ENCODE measurements at places on chromosomes 11 and 22.

- DNase-seq, result no peak
These were observed 238.0 kb upstream of the NARS2 start for GRCh38 chr11:78812513-78813293.

GRCh38 chr11:16572945-16573344 lies 165.5 kb upstream of the C11orf58 start:
- no peak for DNase-seq

GRCh38 chr22:23282089-23282501 lies 101.8 kb downstream of the BCR start:
- DNase-seq, result no peak

DNA sequence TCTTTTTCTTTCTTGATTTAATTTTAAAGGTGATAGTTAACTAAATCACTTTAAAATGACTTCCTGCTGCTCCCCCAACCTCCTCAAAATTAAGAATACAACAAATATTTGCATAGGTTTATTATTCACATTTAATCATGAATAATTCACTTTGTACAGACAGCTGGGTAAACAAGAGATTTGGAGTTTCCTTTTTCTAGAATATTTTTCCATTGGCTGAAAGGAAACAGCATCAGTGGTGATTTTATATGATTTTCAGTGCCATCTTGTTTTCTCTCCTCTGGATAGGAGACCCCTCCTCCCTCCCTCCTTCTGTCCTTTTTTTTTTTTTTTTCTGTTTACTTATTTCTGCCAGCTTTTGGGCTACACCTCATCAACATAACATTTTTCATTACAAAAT lies 60.5 kb downstream of the LIF start:
- DNase-seq, result no peak

DNA sequence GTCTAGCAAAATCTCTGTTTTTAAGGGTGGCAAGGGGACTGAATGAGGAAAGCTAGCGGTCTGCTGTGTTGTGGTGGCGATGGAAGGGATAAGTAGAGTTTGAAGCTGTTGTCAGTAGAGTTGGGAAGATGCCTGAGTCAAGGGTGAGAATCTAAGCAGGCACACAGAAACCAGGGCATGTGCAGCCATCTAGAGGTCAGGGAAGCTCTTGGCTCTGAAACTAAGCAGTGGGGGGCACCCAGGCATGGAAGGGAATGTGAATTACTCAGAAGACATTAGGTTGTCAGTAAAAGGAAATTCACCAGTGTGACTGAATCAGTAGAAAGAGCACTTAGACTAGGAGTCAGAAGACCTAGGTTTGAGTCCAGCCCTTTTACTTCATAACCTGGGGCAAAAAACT lies 15.4 kb downstream of the BMAL1 start:
- DNase-seq, result no peak

- DNase-seq, result no peak
These were observed 968.0 kb downstream of the OPCML start for GRCh38 chr11:132564091-132564885.

- DNase-seq, result no peak
These were observed 320.5 kb downstream of the MIAT start for GRCh38 chr22:26977741-26978376.

GRCh38 chr11:130402570-130402969 lies 25.8 kb downstream of the ADAMTS8 start:
- no peak for DNase-seq

DNA sequence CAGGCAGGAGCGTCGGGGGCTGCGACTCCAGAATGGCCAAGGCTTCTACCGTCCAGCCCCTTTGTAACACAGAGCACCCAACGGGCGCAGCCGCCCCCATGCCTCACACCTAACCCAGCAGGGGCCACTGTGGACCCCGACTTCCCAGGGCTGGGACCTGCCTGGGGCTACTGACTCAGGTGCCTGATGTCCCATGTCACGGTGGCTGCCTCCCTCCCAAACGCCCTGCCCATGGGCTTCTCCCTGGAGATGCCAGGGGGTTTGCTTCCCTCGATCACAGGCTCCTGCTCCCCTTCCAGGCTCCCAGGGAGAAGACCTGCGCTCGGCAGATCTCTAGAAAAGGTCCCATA lies 84.0 kb downstream of the MYEOV start:
- DNase-seq, result no peak

- DNase-seq, result no peak
These were observed 41.1 kb downstream of the OSBPL5 start for GRCh38 chr11:3123761-3124733.

GRCh38 chr11:85810871-85811611 lies at the start of gene SYTL2:
Gene SYTL2, minus strand, starts transcription at chr11:85811141. Its CDS starts 53,416 bp downstream, at chr11:85757725.
- peak; percentile 63 for DNase-seq

DNA sequence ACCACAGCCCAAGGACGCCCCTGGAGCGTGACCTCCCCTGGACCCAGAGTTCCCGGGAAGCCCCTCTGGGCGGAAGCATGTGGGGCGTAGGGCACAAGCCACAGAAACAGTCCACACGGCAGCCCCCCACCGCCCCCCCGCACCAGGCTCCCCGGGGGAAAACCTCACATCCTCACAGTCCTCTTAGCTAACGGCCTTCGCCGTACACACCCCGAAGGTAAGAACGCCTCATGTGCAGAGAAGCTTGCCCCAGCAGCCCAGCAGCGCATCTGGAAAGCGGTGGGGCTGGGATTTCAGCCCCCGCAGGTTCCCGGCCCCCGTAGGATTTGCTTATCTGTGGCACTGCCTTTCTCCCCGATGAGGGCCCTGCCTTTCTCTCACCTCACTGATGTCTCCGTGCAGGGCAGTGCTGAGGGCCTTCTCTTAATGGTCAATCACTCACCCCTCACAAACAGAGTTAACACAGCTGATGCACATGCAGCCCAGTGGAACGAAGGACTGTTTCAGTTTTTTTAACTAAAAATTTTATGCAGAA lies 309.2 kb downstream of the BRD1 start:
- no peak for DNase-seq

DNA sequence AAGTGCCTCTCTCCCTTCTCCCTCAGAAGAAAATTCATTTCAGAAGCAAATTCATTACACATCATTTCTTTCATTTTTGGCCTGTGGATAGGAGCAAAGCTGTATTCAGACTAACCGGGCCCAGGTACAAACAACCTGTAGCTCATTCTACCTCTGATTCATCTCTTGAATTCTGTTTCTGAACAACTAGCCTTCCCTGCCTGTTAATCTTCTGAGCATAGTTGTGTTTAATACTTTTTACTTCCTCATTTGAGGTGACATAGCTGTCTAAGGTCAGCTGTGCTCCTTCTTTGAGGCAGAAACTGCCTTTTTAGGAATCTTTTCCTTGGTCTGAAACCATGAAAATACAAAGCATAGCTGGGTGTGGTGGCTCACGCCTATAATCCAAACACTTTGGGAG lies 12.6 kb upstream of the IL18BP start:
- no peak for DNase-seq

DNA sequence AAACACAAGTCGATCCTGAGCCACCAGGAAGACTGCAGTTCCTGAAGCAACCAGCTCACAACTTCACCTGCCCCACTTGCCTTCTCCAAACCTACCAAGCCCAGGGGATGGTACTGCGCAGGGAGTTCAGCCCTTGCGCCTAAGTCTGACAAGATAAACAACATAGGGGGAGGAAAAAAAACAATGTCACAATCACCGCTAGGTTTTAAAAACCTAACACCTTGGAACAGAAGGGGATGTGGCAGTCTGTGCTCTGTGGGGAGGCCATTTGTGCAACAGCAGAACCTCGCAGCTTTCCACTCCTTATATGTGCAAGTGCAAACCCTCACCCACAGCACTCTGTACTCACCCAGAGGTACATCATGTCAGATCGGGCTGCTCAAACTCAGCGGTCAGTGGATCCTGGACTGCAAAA lies 134.2 kb downstream of the RBFOX2 start:
- DNase-seq, result no peak

Data from stimulated activated CD4-positive, alpha-beta T cell treated with anti-CD3 and anti-CD28 coated beads, Interleukin-12 subunit alpha, Interleukin-12 subunit beta, amount 100 ng/mL, for 24 hours (primary cell).